ENCODE measurements at places on chromosomes 7 and 10.
A peak's percentile ranks its signal among the peaks of the same experiment; 100 is the strongest.

- no peak for DNase-seq
Observed at GRCh38 chr10:121648059-121648458, 49.8 kb upstream of the FGFR2 start.

DNA sequence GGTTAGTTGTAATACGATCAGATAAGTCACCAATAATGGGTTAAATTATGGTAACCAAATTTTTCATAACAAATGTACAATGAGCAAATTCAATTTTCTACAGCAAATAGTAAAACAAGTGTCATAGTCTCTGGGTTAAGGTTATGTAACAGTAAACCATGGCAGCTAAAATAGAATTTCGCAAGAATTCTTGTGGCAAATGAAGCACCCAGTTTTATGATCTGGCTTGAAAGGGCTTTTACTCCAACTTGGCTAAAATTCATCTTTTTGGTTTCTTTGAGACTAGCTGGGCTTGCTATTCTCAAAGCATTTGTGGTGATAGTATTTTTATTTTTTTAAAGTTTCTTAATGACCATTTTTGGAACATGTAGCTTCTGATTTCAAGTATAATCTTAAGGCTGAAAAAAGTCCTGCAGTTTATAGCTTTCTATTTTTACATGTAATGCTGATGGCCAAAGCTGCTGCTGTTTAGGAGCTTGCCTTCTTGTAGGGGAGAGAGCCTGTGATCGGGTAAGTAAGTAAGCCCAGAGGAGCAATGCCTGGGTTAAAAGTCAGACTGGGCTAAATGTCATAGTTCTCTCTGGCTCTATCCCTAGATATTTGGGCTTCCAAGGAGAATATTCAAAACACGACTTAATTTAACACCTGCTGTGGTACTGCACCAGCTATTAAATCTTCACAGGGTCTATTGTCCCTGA, 55.5 kb upstream of the SYPL1 start:
- no peak for DNase-seq

- DNase-seq, result no peak
Observed at GRCh38 chr10:74213571-74214162, 62.6 kb downstream of the ADK start.

- DNase-seq, result no peak
Observed at GRCh38 chr10:101725296-101726114, 30.5 kb upstream of the FBXW4 start.

GRCh38 chr10:86756511-86757112, at the start of gene BMPR1A:
TSS of gene BMPR1A (plus strand) at chr10:86756619. CDS start at chr10:86876019, 119,400 bp downstream.
- peak; percentile 30 for DNase-seq

GRCh38 chr10:114115661-114116445, 58.1 kb downstream of the CCDC186 start:
- DNase-seq, result no peak

DNA sequence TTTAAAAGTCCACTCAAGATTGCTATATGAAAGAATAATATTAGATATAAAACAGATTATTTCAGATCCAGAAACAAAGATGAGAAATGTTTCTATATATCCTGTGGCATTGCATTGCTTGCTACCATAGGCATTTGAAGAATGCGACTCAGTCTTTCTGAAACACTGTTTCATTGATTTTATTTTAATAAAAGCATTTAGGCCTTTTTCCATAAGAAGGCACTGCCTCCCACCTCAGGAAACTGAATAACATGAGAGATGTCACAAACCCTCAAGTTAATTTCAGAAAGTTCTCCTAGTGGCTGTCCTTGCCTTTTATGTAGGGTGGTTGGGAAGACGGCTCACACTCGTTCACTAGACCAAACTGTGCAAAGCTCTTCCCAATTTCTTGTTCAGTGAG, 23.3 kb downstream of the PRPS1L1 start:
- no peak for DNase-seq

GRCh38 chr10:91206427-91206826, 14.0 kb upstream of the PCGF5 start:
- DNase-seq, result no peak

GRCh38 chr7:128164061-128164954, 76.8 kb upstream of the LEP start:
- no peak for DNase-seq

- no peak for DNase-seq
Observed at GRCh38 chr7:102098986-102099385, 187.7 kb upstream of the SH2B2 start.

DNA sequence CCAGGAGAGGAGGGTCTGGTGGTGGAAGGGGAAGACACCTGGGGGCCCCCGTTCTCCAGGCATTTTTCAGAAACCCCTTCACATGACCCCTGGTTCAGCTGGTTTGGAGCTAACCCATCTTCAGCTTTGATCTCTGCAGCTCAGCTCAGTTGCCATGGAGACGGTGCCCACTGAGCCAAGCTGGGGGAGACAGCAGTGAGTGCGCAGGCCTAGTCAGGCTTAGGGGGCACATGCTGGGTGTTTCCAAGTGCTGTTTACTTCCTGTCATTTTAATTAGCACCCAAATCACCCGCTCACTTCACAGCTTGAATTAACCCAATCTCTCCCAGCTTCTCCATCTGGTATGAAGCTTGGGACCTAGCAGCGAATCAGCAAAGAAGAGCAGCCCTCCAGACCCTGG, 9.0 kb downstream of the SPOCK2 start:
- DNase-seq, result peak; percentile 19

DNA sequence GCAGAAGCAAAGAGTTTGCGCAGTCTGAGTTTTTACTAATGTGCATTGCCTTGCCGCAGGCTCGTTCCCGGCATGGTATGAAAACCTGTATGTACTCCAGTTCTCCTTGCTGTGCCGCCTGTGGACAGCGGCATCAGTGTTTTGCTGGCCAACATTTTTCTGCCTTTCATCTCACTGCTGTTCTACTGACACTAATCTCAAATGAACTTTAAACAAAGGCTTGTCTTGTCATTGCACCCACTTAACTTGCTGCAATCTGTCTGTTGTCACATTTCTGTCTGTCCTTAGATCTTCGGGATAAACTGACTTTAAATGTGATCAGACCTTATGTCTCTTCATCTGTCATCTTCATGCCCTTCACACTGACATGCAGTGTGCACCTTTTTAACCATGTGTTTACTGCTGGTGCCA, 71.7 kb upstream of the ZNRF2 start:
- no peak for DNase-seq

- DNase-seq, result no peak
Observed at GRCh38 chr10:24168258-24169170, 40.4 kb upstream of the KIAA1217 start.

GRCh38 chr10:63760034-63760707, 239.0 kb downstream of the REEP3 start:
- DNase-seq, result no peak

DNA sequence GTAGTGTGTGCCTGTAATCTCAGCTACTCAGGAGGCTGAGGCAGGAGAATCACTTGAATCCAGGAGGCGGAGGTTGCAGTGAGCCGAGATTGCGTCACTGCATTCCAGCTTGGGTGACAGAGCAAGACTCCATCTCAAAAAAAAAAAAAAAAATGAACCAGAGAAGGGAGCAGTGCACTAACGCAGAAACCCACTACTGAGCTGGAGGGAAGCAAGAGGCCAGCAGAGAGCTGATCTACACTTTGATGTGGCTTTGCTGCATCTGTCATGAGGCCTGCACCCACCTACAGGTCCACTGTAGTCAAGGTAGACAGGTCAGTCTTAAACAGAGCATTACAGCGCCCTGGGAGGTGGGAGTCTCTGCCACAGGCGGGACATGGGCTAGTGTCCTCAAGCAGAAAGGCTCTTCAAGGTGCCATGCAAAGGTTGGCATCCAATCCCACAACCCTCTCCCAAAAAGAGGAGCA, 30.0 kb downstream of the MAT1A start:
- no peak for DNase-seq

GRCh38 chr7:107386548-107387102, 83.2 kb upstream of the GPR22 start:
- DNase-seq, result no peak

DNA sequence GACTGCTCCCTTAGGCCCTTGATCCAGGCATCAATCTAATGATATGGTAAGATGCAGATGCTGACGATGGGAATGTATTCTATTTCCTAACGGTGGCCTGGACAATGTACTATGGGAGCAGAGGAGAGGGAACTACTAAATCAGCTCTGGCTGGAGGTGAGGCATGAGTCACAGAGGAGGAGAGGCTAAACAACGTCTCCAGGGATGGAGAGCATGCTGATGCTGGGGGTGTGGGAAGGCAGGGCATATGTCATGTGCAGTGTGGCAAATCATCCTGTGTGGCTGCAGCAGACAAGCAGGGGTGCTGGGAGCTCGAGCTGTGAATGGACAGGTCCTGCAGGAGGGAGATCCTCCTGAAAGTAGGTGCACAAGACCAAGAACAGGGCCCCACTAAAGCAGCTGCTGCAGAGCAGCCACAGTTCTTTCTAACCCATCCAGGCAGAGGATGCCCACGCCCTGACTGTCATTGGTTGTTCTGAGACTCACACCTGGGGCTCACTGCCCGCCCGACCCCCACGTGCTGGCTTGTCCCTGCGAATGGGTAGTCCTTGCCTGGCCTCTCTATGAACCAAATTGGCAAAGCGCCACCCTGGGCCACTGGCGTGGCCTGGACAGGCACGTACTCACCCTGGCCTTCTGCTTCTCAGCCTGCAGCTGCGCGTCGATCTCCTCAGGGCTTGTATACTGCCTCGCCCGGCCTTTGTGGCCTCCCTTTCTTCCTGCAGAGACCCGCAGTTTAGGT, 4.0 kb downstream of the PDAP1 start:
- no peak for DNase-seq

GRCh38 chr10:28135258-28135657, 136.4 kb upstream of the ODAD2 start:
- DNase-seq, result no peak

DNA sequence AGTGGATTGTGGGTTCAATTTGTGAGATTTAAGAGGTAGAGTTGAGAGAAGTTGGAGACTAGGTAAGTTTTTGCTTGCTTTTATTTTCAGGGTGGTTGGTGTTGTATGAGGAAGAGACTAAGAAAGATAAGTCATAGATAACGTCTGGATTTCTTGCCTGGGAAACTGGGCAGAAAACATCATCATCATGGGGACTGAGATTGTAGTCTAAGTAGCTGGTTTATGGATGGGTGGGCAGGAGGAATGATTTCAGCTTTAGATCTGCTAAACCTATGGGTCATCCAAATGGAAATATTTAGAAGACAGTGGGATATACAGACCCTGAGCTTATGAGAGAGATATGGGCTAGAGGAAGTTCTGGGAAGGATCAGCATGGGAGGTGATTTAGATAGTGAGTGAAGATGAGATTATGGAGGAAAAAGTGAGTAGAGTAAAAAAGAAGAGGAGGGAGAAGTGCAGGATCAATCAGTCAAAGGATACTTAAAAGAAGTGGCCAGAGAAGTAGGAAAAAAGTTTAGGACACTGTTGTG, 169.8 kb downstream of the WNT2 start:
- DNase-seq, result no peak

- DNase-seq, result no peak
Observed at GRCh38 chr10:44759122-44759521, 152.0 kb upstream of the TMEM72 start.

- no peak for DNase-seq
Observed at GRCh38 chr7:50869108-50869725, 86.5 kb upstream of the GRB10 start.

- DNase-seq, result no peak
Observed at GRCh38 chr7:18019555-18019954, 8.1 kb downstream of the PRPS1L1 start.

- no peak for DNase-seq
Observed at GRCh38 chr7:3668743-3669142, 367.7 kb downstream of the SDK1 start.

- no peak for DNase-seq
Observed at GRCh38 chr7:82446897-82447296, 3.3 kb upstream of the CACNA2D1 start.

GRCh38 chr10:128382225-128382624, 256.0 kb upstream of the MKI67 start:
- DNase-seq, result no peak

GRCh38 chr7:4220011-4220410, 462.1 kb upstream of the FOXK1 start:
- no peak for DNase-seq
